CD4-positive, alpha-beta T cell (primary cell): ENCODE measurements at places on chromosomes 16 and 17. TPM values are rescaled to one million over a fixed set of nuclear protein-coding genes. Genes with fewer than 3 reads are reported as not detected.

- H3K4me3 ChIP-seq = no peak overlapping the region
- no peaks in the 10 kb centered on the region for H3K27me3 ChIP-seq
- no peaks in the 10 kb centered on the region for H3K4me1 ChIP-seq
- H3K27ac ChIP-seq = no peak overlapping the region
- no peaks in the 10 kb centered on the region for H3K36me3 ChIP-seq
Measured at GRCh38 chr17:50799582-50799981, 32.3 kb upstream of the ANKRD40CL start.

DNA sequence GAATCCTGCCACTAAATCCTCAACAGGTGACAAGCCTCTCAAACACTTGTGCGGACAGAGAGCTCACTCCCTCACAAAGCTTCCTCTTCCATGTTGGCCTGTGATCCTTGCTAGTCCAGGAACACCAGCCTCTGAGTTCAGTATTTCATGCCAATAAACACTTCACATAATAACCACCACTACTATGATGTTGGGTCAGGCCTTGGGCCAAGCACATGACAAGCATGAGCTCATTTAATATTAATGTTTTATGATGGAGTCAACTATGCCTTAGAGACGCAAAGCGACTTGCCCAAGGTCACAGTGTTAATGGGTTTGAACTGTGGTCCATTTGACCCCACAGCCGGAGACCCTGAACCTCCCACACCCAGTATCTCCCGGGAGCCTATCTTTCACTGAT is 129.1 kb downstream of the GAS7 start:
- no peaks in the 10 kb centered on the region for H3K4me1 ChIP-seq
- DNase-seq = no peak
- no peak overlapping the region for H3K4me3 ChIP-seq
- no peak overlapping the region for H3K27ac ChIP-seq
- H3K36me3 ChIP-seq = no peaks in the 10 kb centered on the region

SLC52A1 gene
- not detected for total RNA-seq

NAA38 gene
- 15.4 TPM for total RNA-seq

CA5A gene
- not detected for total RNA-seq

GRCh38 chr17:55413825-55414489 is 7.7 kb downstream of the MMD start:
- H3K4me1 ChIP-seq = no peaks in the 10 kb centered on the region
- H3K27ac ChIP-seq = no peak overlapping the region
- no peak overlapping the region for H3K4me3 ChIP-seq
- DNase-seq = no peak
- H3K36me3 ChIP-seq = peaks cover 34% of the 10 kb centered on the region

DNA sequence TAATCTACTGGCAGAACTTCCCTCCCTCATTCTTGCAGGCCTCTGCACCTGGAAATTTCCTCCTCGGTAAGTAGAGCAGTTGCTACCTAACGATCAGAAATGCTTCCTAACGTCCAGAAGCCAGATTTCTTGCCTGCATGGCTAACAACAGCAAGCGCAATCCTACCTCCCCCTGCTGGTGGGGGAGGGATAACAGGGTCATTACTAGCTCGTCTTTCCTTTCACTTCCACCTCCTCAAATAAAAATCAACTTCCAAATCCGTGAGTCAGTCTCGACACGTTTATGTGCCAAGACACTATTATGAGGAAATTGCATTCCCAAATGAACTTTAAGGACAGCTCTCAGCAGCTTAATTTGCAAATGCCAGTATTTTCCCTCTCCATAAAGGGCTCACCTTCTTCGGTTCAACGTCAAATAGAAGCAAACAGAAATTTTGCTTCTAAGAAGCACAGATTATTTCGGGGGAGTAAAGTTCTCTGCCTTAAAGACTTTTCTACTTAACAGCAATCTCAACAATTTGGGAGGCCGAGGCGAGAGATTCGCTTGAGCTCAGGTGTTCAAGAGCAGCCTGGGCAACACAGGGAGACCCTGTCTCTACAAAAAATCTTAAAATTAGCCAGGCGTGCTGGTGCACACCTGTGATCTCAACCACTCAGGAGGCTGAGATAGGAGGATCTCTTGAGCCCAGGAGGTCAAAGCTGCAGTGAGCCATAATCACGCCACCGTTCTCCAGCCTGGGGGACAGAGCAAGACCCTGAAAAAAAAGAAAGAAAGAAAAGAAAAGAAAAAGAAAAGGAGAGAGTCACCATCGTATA is 188.6 kb upstream of the PSMD7 start:
- H3K4me1 ChIP-seq = no peaks in the 10 kb centered on the region
- no peak overlapping the region for H3K27ac ChIP-seq
- DNase-seq = no peak
- no peaks in the 10 kb centered on the region for H3K36me3 ChIP-seq
- H3K4me3 ChIP-seq = peak overlapping the region; percentile 24
- no peaks in the 10 kb centered on the region for H3K27me3 ChIP-seq

DNA sequence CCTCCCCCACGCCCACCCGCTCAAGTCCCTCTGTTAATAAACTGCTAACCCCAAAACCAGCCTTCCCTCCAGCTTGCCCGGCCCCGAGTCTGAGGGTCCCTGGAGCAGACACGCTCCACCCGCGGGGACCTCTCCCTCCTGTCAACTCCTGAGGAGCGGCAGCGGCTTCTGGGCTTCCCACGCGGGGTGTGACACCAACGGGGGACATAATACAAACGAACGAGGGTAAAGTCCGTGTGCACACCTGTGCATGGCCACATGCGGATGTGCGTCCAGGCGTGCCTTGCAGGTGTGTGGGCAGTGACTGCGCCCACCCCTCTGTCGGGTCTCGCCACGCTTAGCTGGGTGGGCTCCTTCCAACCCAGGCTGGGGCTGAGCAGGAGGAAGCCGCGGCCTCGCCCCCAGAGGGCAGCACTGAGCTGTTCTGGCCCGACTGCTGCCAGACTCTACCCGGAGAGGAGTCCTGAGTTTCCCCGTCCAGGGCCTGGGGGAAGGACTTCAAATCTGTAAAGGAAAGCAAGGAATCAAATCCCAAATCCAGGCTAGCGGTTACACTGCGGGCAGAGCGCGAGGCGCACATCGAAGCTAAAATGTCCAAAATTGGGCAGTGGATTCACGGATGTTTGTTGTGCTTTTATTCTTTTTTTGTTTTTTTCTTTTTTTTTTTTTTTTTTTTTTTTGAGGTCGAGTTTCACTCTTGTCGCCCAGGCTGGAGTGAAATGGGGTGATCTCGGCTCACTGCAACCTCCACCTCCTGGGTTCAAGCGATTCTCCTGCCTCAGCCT is 24.2 kb upstream of the KRT17 start:
- peaks cover 15% of the 10 kb centered on the region for H3K4me1 ChIP-seq
- peak; percentile 85 for DNase-seq
- no peaks in the 10 kb centered on the region for H3K27me3 ChIP-seq
- H3K27ac ChIP-seq = no peak overlapping the region
- H3K36me3 ChIP-seq = no peaks in the 10 kb centered on the region

- DNase-seq = no peak
- no peaks in the 10 kb centered on the region for H3K36me3 ChIP-seq
- no peaks in the 10 kb centered on the region for H3K4me1 ChIP-seq
- no peaks in the 10 kb centered on the region for H3K27me3 ChIP-seq
Measured at GRCh38 chr17:70078549-70078948, 3.5 kb downstream of the KCNJ16 start.

DNA sequence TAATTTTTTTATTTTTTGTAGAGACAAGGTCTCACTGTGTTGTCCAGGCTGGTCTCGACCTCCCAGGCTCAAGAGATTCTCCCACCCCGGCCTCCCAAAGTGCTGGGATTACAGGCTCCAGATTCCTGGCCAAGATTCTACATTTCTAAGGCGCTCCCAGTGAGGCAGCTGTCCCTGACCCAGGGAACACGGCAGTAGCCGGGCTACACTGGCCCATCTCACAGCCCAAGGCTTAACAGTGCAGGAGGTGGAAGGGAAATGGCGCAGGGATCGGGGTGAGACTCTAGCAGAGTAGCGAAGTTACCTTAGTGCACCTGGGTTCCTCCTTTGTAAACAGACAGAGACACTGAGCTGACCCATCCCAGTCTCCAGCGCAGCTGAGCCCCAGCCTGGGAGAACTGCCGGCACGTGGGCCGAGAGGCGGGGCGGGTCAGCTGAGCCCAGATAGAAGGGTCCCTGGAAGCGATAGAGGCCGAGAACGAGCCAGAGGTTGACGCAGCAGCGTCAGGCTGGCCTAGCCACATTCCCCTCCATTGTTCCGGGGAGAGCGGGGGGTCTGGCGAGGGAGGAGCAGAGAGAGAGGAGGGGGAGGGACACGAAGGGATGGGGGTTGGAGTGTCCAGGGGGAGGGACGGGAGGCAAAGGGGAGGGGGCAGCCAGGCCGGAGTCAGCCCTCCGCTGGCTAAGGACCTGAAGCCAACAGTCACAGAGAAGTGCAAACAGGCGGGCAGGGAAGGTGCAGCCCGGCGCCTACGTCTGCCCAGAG is 2.5 kb downstream of the CARHSP1 start:
- H3K4me1 ChIP-seq = peaks cover 61% of the 10 kb centered on the region
- no peaks in the 10 kb centered on the region for H3K27me3 ChIP-seq
- no peak overlapping the region for H3K4me3 ChIP-seq
- DNase-seq = no peak
- peak overlapping the region; percentile 35 for H3K27ac ChIP-seq
- H3K36me3 ChIP-seq = no peaks in the 10 kb centered on the region

- no peaks in the 10 kb centered on the region for H3K27me3 ChIP-seq
- no peak overlapping the region for H3K27ac ChIP-seq
- H3K4me1 ChIP-seq = peaks cover 27% of the 10 kb centered on the region
- peaks cover 28% of the 10 kb centered on the region for H3K36me3 ChIP-seq
- no peak for DNase-seq
Measured at GRCh38 chr16:2690852-2691251, 8.5 kb downstream of the KCTD5 start.

GPR142 gene
- not detected for total RNA-seq

GRCh38 chr17:78294776-78295175 is 63.3 kb downstream of the TMEM235 start:
- H3K4me3 ChIP-seq = no peak overlapping the region
- H3K36me3 ChIP-seq = no peaks in the 10 kb centered on the region
- H3K27ac ChIP-seq = no peak overlapping the region

COQ9 gene
- 7.0 TPM for total RNA-seq

DNA sequence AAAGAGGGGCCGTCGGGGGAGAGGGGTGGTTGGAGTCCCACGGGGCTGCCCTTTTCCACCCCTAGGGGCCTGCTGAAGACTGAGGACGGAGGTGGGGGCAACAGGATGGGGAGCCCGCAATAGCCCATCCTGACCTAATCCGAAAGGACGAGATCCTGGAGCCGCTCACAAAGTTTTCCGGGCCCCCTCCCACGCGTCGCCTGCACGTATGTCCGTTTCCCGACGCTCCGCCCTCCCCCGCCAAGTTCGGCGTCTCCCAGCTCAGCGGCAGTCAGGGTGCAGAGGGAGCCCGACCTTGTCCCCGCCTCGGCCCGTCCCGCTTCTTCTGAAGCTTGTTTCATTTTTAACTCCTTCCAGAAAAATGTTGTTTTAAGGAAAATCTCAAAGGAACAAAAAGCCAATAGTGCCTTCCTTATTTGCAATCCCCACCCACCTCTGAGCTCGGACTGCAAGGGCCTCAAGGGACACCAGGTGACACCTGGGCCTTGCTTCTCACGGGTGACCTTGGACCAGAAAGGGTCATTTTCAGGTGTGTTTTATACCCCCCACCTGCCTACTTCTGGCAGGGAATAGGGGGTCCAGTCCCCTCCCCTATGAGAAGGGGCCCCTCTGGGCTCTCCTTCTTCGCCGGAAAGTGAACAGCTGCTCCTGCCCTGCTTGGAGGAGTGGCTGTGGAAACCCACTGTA is 3.4 kb upstream of the ZNF423 start:
- no peak for DNase-seq
- peak overlapping the region; percentile 30 for H3K4me3 ChIP-seq
- H3K27ac ChIP-seq = no peak overlapping the region
- H3K27me3 ChIP-seq = peaks cover 26% of the 10 kb centered on the region
- peaks cover 37% of the 10 kb centered on the region for H3K4me1 ChIP-seq
- H3K36me3 ChIP-seq = no peaks in the 10 kb centered on the region
